ENCODE measurements at places on chromosomes 16 and 17.

GRCh38 chr17:51805765-51806164 is 352.7 kb downstream of the CA10 start:
- no peak for DNase-seq

- DNase-seq: no peak
Observed at GRCh38 chr17:1989135-1989534, 36.0 kb downstream of the RTN4RL1 start.

GRCh38 chr16:56610017-56610608 is 1.7 kb downstream of the MT2A start:
- DNase-seq: peak; percentile 60

GRCh38 chr17:69574257-69575197 is 160.0 kb downstream of the MAP2K6 start:
- no peak for DNase-seq
